ENCODE measurements at places on chromosomes 7 and 10.

DNA sequence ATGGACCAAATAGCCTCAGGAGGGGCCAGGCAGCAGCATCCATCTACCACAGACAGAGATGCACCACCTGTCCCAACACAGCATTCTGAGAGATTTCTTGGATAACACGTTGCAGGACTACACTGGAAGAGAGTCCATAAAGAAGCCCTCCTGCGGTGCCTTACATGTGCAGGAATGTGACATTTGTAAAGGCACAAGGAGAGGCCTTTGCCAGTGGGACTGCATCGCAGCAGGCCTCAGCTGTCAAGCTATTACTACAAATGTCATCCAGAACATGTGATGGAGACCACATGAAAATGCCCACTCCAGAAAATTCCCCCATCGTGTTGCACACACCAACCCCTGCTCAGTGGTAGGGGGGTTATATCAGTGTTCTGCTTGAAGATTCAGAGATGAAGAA lies 77.4 kb downstream of the ATXN7L1 start:
- no peak for DNase-seq

DNA sequence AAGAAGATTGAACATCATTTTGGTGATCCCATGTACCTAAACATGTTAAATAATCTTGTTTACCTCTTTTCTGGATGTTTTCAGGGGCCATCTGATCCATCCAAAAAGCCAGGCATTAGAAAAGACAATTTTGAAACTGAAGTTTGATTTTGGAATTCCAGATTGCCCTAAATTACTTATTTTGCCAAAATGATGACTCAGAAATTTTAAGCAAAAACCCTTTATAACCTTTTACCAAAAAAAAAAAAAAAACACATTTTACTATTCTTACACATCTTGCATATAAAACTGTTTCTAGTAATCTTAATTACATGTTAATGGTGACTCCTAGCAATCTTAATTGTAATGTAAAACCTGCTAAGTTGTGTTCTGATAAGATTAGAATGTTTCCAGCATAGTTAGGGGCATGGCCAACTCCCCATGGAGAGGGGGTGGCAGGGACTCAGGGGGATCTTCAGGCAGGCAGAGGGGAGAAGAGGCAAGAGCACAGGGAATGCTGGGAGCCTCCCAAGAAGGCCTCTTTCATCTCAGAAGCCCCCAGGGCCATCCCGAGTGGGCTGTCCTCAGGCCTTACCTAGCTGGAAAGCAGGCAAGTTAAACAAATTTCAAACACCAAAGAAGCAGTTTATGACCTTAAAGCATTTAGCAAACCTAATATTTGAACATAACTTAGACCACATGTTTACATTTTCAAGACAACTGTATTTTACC lies 25.8 kb upstream of the AKR1C3 start:
- DNase-seq = no peak

DNA sequence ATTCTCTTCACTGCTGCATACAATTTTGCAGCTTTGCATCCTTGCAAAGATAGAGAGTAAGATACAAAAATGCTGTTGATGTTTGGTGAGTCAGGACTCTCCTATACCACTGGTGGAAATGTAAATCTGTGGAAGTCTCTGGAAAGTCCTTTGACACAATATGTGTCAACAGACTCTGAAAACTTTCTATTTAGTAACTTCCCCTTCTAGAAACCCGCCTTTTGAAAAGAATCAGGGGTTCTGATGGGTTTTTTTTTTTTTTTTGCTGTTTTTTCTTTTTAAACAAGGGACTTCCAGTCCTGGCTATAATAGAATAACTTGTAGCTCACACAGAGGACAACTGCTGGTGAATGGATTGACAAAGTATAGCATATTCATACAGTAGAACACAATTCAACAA lies 16.4 kb downstream of the NOD1 start:
- no peak for DNase-seq

GRCh38 chr7:151408839-151409666 lies 785 bp downstream of the WDR86 start:
- DNase-seq = no peak

GRCh38 chr7:80643336-80643915 lies 5.0 kb downstream of the CD36 start:
- no peak for DNase-seq

GRCh38 chr7:26930845-26931244 lies 66.5 kb upstream of the SKAP2 start:
- DNase-seq = no peak

- DNase-seq = no peak
Observed at GRCh38 chr10:100510533-100511308, 8.9 kb downstream of the SEC31B start.

GRCh38 chr10:6786579-6787031 lies 206.5 kb upstream of the PRKCQ start:
- no peak for DNase-seq

GRCh38 chr7:98086281-98086718 lies 20.4 kb upstream of the LMTK2 start:
- no peak for DNase-seq

- DNase-seq = no peak
Observed at GRCh38 chr10:117162093-117163060, 24.3 kb upstream of the VAX1 start.

- DNase-seq = no peak
Observed at GRCh38 chr10:49115015-49115795, at the start of gene VSTM4. Gene VSTM4, minus strand, starts transcription at chr10:49115522. Its CDS starts 37 bp downstream, at chr10:49115485.

GRCh38 chr10:114045136-114046086 lies 1.7 kb downstream of the ADRB1 start:
- no peak for DNase-seq

DNA sequence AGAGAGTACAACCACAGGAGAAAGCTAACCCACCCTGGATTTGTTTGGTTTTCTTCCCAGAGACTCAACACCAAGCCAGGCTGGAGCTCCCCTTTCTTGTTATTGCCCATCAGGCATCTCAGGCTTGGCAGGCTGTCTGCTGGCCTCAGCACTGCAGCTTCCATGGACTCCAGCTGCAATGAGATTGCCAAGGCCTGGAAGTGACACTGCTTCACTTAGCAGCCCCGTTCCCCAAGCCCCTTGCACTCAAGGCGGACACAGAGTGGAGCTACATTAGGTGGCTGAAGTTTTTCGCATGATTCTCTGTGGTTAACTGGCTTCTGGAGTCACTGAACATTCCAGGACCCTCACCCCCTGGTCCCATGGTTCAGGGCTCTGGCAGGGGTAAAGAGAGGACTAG lies 163.1 kb upstream of the GDF10 start:
- DNase-seq = no peak

DNA sequence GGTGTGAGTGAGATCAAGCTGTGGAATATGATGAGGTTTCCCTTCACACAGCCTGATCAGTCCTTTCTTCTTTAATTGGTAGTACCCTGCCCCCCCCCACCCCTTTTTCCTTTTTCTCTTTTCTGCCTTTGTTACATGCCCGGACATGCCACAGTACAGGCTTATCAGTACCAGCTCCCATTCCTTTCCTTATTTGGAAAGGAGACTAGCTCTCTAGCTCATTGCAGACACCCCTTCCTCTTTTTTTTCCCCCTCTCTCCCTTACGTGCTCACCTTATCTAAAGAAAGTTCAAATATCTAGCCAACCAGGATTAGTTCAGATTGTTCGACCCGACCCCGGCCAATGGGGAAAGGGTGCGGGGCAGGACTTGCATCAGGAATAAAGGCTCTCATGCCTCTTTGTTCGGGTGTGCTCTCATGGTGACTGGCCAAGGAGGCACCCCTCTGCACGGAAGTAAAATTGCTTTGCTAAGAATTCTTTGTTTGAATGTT lies 230.4 kb downstream of the ACTR3B start:
- no peak for DNase-seq

- DNase-seq = no peak
Observed at GRCh38 chr10:130136226-130137089, at the start of gene GLRX3. Gene GLRX3, plus strand, starts transcription at chr10:130136391. Its CDS starts 30 bp downstream, at chr10:130136421.

DNA sequence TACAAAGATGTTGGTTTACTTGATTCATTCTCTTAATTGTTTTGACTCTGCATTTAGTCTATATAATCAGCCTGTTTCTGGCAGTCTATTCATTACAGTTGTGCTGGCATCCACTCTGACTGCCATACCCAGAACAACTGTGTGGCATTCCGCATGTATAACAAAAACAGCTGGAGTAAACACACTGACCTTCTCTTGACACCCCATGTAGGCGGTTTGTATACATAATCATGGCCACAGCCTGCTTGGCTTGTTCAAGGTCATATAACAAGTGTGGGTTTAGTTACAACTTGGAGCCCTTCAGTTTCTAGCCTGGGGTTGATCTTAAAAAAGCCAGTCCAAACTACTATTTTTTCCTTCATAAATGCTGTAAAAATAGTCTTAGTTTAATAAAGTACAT lies 70.9 kb downstream of the MBL2 start:
- no peak for DNase-seq

- DNase-seq = no peak
Observed at GRCh38 chr7:139673230-139673629, 104.6 kb downstream of the HIPK2 start.

- DNase-seq = no peak
Observed at GRCh38 chr7:40419806-40420205, 285.0 kb downstream of the SUGCT start.

DNA sequence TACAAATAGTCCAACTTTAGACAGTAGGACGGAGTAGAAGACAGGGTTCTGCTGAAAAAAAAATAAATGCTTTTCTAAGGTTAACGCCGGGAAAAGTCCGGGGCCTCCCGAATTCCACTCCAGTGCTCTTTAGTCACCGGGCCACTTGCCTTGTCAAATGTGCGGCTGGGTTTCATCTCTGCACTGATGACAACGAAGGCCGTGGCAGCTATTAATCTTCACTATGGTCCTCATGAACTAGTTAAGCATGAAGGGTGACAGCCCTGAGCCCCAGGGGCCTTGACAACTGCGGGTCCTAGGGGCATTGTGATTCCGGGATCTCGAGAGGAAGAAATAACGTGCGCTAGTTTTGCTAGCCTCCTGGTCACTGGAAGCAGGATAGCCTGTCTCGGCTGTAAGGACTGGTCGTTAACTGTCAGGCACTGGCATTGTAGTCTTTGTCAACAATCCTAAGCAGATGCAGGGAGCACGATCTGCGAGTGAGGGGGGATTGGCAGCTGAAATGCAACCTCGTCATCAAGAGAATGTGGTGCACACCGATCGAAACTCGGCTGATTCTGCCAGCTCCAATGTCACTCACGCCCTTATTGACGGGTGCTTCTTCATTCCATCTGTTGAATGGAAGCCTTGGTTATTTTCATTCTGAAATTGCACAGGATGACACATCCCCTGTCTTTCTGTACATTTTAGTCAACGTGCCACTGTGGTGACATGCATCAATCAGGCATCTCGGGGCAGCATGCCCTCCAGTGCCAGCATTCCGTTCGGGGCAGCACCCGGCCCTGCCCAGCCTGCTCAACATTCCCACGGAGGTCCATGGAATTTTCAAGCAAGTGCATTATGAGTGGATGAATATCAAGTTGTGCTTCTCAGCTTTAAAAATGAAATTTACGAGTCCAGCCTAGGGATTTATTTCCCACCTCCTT lies 51.6 kb upstream of the MGMT start:
- no peak for DNase-seq

GRCh38 chr7:133292631-133293030 lies 39.8 kb downstream of the EXOC4 start:
- no peak for DNase-seq

- no peak for DNase-seq
Observed at GRCh38 chr7:116630357-116630756, 41.6 kb upstream of the MET start.

GRCh38 chr7:148286150-148286549 lies 304.4 kb upstream of the C7orf33 start:
- DNase-seq = no peak

DNA sequence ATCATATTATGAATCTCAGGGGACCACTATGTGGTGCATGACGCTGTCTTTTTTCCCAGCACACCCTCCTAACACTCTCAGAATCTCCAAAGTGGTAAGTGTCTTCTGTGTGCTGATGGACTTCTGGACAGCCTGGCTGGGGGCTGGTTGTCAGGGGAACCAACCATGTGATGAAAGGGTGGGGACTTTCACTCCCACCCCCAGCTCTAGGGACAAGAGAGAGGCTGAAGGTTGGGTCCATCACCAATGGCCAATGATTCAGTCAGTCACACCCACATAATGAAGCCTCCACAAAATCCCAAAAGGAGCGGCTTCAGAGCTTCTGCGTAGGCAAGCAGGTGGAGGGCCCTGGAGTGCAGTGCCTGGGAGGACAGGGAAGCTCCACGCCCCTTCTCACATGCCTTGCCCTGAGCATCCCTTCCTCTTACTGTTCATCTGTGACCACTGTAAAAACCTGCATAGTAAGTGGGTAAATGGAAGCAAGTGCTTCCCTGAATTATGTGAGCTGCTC lies 44.6 kb downstream of the RASGEF1A start:
- DNase-seq = no peak

DNA sequence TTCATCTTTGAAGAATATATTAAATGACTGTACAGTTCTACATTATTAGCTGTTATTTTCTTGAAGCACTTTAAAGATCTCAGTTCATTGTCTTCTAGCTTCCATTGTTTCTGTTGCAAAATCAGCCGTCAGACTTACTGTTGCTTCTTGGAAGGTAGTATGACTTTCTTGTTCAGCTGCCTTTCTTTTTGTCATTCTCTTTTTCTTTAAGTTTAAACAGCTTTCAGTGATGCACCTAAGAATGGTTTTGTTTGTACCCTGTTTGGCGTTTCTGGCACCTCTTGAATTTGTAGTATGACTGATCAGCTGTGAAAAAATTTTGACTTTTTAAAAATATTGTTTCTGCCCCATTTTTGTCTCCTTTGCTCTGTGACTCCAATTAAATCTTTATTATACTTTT lies 9.3 kb downstream of the MKLN1 start:
- no peak for DNase-seq

GRCh38 chr10:46240684-46241565 lies 45.9 kb upstream of the ANTXRL start:
- no peak for DNase-seq

- DNase-seq = no peak
Observed at GRCh38 chr10:53898532-53898931, 902.5 kb downstream of the PCDH15 start.

DNA sequence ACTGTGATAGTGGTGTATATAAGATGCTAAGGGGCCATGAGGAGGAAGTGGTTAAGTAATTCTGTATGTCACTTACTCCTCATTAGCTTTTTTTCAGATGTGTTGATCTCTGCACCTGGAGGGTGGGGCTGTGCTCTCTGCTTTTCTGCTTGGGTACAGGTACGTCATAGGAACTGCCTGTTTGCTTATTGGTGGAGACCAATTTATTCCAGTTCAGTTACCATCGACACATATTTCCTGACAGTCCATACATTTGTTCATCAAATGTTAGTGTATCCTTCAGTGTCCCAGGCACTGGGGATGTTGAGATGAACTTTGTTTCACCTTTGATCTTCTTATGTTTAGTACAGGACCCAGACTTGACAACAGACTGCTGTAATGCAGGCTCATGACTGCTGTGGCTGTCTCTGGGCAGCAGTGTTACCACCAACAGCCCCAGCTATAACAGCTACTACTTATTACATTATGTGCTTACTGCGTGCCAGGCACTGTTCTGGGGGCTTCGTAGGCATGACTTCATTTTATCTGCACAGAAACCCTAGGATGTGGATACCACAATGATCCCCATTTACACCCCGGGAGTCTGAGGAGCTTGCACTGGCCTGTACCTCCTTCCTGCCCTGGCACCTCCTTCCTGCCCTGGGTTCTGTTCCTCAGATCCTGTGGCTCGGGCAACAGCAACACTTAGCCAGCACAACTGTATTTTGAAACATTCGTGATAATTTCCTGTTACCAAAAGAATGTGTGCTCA lies 87.4 kb downstream of the BUB3 start:
- DNase-seq = no peak

Data from NCI-H1417 treated with DMSO at 0.1 percent for 48 hours (cell line).